ENCODE measurements at places on chromosomes 13 and 19. TPM values are rescaled to one million over a fixed set of nuclear protein-coding genes. Genes with fewer than 3 reads are reported as not detected.

Gene ZNF66
- 1.6 TPM for total RNA-seq

Gene GPC6
- 0.47 TPM for total RNA-seq

Gene KLK1
- not detected for total RNA-seq

DNA sequence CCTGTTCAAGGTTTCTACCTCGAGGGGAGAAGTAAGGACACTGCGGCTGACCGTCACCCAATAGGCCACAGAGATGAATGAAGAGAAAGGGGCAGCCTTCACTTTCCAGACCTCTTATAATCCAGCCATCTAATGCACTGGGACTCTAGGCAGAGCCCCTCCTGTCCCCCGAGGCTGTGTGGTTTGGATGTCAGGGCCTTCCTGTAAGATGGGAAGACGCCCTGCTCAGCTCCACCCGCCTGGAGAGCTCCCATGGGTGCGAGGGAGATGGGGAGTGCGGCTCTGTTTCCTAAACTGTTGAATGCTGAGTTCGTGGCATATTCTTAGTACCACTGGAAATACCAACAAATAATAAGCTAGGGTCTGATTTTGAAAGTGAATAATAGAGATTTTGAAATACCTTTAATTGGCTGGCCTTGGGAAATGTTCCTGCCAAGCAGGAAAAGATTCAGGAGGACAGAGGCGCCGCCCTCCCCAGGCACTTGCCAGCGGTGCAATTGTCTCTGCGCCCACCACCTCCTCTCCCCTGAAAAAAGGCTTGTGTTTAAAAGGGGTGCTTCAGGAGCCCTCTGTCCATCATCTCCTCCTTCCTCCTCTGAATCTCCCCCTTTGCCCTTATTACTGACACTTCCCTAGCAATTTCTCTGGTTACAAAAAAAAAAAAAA is 85.4 kb upstream of the GPR183 start:
- H3K27me3 ChIP-seq = no peaks in the 10 kb centered on the region
- H3K4me3 ChIP-seq = no peak overlapping the region
- DNase-seq = no peak
- no peaks in the 10 kb centered on the region for H3K36me3 ChIP-seq
- H3K4me1 ChIP-seq = no peaks in the 10 kb centered on the region

DNA sequence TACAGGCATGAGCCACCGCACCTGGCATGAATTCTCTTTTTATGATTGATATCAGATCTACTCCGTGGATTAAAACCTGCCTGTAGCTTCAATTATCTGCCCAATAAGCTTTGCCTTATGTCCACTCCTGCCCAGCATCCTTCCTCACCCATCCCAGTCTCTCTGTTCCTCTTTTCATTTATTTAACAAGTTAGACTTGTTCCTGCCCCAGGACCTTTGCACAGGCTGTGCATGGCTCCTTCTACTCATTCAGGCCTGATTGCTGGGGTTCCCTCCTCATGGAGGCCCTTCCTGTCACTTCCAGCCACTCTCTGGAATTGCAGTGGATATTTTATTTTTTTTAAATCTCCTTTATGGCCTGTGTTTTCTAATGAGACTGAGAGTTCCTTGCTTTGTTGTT is 27.6 kb downstream of the SMARCA4 start:
- H3K4me1 ChIP-seq = peaks cover 3% of the 10 kb centered on the region
- H3K4me3 ChIP-seq = no peak overlapping the region
- H3K27me3 ChIP-seq = no peaks in the 10 kb centered on the region
- H3K27ac ChIP-seq = no peak overlapping the region
- no peak for DNase-seq
- peaks cover 71% of the 10 kb centered on the region for H3K36me3 ChIP-seq

Gene IGFL1
- total RNA-seq = not detected

DNA sequence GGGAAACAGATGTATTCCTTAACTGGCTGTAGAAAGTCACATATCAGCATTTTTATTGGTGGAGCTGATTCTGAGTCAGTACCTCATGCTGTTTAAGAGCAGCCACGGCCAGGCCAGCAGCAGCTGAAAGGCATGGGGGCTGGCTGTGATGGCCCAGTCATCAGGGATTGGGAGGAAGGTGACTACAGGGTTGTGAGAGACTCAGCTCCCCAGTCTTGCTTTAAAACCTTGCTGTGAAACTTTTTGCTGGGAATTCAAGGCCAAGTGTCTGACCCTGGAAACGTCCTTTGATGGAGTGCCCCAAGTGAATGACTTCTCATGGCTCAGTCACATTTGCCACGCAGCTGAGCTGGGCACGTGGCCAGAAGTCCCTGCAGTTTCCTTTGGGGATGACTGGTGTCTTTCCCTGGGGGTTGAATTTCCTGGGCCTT is 39.1 kb upstream of the RNF113B start:
- DNase-seq = no peak
- H3K4me3 ChIP-seq = no peak overlapping the region
- H3K4me1 ChIP-seq = peaks cover 8% of the 10 kb centered on the region
- H3K36me3 ChIP-seq = no peaks in the 10 kb centered on the region
- H3K27ac ChIP-seq = no peak overlapping the region
- no peaks in the 10 kb centered on the region for H3K27me3 ChIP-seq

Gene TNNT1
- total RNA-seq = 6,162 TPM

- peaks cover 60% of the 10 kb centered on the region for H3K36me3 ChIP-seq
- peak overlapping the region; percentile 18 for H3K27ac ChIP-seq
- H3K4me3 ChIP-seq = no peak overlapping the region
- no peaks in the 10 kb centered on the region for H3K27me3 ChIP-seq
- DNase-seq = no peak
Measured at GRCh38 chr19:14097532-14098151, 7.1 kb upstream of the SAMD1 start.

- no peak overlapping the region for H3K4me3 ChIP-seq
- DNase-seq = no peak
- no peaks in the 10 kb centered on the region for H3K36me3 ChIP-seq
- H3K27ac ChIP-seq = no peak overlapping the region
- H3K27me3 ChIP-seq = no peaks in the 10 kb centered on the region
- no peaks in the 10 kb centered on the region for H3K4me1 ChIP-seq
Measured at GRCh38 chr13:55440465-55441085, 1700.1 kb upstream of the PRR20A start.

- H3K4me3 ChIP-seq = no peak overlapping the region
- no peak for DNase-seq
- H3K27ac ChIP-seq = no peak overlapping the region
- H3K36me3 ChIP-seq = no peaks in the 10 kb centered on the region
- H3K27me3 ChIP-seq = peaks cover 27% of the 10 kb centered on the region
- H3K4me1 ChIP-seq = no peaks in the 10 kb centered on the region
Measured at GRCh38 chr19:42003506-42004294, 9.7 kb upstream of the ATP1A3 start.

DNA sequence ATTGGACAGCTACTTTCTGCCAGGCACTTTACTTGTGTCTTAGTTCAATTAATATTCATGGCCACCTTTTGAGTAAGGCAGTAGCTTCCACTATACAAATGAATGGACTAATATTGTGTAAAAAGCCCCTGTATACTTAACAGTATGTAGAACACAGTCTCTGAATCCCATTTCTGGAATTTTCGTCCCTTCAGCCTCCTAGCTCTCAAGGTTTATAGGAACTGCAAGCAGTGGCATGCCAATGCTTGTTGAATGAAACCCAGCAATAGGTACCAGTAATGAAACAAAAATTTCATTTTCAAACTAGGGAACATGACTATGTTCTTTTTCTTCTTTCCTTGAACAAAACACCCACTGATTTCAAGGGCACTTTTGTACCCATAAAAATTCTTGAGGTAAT is 361.6 kb downstream of the TDRD3 start:
- no peaks in the 10 kb centered on the region for H3K27me3 ChIP-seq
- H3K4me3 ChIP-seq = no peak overlapping the region
- H3K27ac ChIP-seq = no peak overlapping the region
- H3K4me1 ChIP-seq = no peaks in the 10 kb centered on the region

- no peak overlapping the region for H3K4me3 ChIP-seq
- H3K27me3 ChIP-seq = peaks cover 6% of the 10 kb centered on the region
- DNase-seq = no peak
- no peak overlapping the region for H3K27ac ChIP-seq
- no peaks in the 10 kb centered on the region for H3K36me3 ChIP-seq
Measured at GRCh38 chr13:27481766-27482165, 31.4 kb upstream of the MTIF3 start.

DNA sequence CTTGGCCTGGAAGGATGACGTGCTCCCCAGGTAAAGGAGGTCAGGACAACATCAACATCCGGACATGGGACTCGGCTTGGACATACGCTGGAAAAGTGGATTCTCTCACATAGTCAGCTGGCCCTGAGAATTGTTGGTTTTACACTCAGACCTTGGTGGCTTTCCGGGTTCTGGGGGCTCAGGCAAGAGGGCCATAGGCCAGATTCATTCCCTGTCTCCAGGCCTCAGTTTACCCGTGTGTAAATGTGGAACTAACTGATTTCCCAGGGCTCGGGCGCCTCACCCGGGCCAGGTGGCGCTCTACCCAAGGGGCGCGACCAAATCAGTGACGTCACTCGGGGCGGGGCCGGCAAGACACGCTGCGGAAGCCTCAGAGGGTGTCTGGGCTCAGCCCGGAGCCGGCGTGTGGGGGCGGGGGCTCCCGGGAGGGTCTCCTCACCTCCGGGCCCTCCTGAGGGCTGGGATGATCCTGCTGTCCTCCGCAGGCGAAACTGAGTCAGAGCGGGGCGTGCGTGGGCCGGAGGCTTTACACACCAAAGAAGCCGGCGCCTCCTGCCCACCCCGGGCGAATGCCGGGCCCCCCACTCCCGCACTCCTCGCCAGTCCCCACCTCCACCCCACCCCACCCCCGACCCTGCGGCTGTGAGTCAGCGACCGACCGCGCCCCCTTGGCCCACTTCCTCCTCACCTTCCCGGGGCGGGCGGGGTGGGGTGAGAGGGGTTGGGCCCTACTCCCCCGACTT is 862 bp upstream of the VASP start:
- no peaks in the 10 kb centered on the region for H3K27me3 ChIP-seq
- DNase-seq = peak; percentile 93
- peak overlapping the region; percentile 90 for H3K27ac ChIP-seq

GRCh38 chr19:8481201-8481600 is 21.2 kb downstream of the PRAM1 start:
- peak overlapping the region; percentile 10 for H3K4me3 ChIP-seq
- peaks cover 37% of the 10 kb centered on the region for H3K36me3 ChIP-seq
- DNase-seq = no peak
- H3K4me1 ChIP-seq = peaks cover 30% of the 10 kb centered on the region
- H3K27me3 ChIP-seq = no peaks in the 10 kb centered on the region
- no peak overlapping the region for H3K27ac ChIP-seq

- H3K4me3 ChIP-seq = no peak overlapping the region
- DNase-seq = no peak
- peaks cover 6% of the 10 kb centered on the region for H3K4me1 ChIP-seq
- H3K36me3 ChIP-seq = no peaks in the 10 kb centered on the region
- H3K27me3 ChIP-seq = no peaks in the 10 kb centered on the region
Measured at GRCh38 chr19:5575590-5575989, 7.8 kb upstream of the TINCR start.

DNA sequence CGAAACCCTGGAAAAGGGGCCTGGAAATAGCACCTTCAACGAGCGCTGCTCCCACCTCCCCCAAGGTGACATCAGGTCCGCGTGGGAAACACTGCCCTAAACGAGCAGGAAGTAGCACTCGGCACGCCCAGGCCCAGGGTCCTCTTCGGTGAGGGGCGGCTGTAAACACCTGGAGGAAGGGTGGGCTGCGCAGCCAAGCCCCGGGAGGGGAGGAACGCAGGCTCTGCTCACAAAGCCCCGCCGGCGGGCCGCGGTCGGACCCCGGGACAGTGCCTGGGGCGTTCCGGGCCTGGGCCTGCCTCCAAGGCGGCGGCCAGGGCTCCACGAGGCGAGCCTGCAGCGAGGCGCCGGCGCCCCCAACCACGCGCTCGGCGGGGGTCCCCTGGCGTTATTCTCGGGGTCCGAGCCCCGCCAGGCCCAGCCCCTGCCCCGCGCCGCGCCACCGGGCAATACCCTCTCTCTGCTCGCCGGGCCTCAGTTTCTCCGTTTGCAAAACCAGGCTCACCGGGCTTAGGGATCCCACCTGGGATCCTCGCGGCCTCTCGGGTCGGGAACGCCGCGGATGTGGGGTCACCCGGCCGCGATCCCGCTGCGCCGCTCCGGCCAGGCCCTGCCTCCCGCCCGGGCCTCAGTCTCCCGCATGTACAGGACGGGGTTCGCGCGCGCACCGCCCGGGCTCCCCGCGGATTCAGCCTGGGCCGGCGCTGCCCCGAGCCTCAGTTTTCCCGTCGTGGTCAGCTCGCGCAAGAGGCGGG is 630 bp downstream of the RNF126 start:
- H3K4me1 ChIP-seq = peaks cover 28% of the 10 kb centered on the region
- H3K27me3 ChIP-seq = no peaks in the 10 kb centered on the region
- H3K4me3 ChIP-seq = peak overlapping the region; percentile 88

Gene HCN2
- total RNA-seq = 0.10 TPM
